ENCODE measurements at places on chromosomes 2 and 18.

DNA sequence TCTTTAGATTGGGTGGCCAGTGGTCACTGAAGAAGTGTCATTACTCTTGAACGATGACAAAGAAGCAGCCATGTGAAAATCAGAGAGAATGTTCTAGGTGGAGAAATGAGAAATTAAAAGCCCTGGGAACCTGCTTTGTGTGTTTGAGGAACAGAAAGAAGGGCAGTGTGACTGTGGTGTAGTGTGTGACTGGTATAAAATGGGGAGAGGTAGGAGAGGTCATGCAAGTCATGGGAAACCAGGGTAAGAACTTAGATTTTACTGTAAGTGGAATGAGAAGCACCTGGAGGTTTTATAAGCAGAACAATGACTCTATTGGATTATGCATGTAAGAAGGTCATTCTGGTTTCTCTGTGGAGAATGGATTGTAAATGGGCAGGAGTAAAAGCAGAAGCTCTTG lies 12.2 kb downstream of the ICOS start:
- no peak for DNase-seq

DNA sequence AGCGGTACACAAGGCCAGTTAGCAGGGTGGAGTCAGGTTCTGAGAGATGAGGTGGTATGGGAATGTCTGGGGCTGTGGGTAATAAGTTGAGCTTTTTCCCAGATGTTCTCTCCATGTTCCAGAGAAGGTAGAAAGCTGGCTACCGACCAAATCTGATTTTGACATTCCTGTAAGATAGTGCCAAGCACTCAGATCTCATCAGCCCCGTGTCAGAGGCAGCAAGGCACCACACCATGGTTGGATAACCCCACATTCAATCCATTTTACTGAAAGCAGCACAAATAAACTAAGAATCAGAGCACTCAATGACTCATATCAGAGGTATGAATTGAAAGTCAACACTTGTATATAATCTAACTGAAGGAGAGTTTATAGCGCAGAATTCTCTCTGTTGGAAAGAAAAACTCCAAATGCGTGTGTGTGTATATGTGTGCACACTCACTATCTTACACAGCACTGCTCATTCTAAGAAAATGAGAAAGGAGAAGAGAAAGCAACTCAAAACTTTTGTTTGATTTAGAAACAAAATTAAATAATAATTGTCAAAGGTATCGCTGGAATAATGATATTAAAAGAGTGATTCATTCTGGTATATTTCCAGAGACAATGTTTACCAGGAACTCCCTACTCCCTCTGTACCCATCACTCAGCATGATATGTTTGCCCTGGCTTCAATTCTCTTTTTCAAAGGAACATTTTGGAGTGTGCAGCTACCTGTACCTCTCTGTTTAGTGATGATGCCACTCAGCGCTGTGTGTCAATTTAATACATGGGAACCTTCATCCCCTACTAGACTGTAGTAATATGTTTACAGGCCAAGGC lies 375.1 kb upstream of the ID2 start:
- DNase-seq, result no peak

GRCh38 chr18:73079920-73080319 lies 212.1 kb upstream of the NETO1 start:
- no peak for DNase-seq

DNA sequence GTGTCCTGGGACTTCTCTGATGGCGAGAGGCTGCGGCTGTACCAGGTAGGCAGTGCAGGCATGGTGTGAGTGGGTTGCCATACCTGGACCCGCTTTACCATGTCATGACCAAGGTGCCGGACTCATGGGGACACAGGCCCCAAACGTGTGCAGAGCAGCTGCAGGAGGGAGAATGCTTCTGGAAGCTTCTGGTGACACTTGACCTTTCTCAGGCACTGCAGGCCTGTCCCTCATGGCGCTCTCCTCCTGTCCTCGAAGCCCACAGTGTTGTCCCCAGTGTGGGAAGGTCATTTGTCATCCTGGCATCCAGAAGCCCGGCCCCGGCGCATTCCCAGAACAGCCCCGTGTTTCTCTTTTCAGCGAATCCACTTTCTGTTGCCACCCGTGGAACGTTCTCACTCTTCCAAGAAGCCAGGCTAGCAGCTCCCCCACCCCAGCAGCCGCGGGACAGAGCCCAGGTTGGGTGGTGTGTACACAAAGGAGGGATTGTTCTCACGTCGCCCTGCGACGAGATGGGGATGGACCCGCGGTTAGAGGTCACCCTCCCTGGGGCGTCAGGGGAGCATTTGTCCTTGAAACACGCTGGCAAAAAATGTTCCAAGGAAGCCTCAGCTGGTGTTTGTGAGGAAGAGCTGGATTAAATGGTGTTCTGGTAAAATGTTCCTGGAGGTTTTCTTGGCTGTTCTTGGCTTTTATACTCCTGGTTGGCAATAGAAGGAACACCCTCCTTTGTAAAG lies 43.7 kb downstream of the SH3BP4 start:
- no peak for DNase-seq

DNA sequence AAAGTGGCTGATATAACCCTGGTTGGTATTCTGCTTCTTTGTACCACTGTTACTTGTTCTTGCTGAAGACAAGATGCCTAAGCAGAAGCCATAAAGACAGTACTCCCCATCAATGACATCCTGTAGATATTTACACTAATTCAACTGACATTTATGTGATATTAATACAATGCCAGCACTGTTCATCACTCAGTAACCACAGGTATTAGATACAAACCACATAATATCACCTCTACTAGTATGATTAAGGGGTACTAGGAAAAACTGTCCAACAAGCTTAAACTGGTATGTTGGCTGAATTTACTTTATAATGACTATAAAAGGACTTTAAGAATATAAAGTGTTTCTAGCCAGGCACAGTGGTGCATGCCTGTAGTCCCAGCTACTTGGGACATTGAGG lies 65.8 kb downstream of the RTN4 start:
- no peak for DNase-seq

DNA sequence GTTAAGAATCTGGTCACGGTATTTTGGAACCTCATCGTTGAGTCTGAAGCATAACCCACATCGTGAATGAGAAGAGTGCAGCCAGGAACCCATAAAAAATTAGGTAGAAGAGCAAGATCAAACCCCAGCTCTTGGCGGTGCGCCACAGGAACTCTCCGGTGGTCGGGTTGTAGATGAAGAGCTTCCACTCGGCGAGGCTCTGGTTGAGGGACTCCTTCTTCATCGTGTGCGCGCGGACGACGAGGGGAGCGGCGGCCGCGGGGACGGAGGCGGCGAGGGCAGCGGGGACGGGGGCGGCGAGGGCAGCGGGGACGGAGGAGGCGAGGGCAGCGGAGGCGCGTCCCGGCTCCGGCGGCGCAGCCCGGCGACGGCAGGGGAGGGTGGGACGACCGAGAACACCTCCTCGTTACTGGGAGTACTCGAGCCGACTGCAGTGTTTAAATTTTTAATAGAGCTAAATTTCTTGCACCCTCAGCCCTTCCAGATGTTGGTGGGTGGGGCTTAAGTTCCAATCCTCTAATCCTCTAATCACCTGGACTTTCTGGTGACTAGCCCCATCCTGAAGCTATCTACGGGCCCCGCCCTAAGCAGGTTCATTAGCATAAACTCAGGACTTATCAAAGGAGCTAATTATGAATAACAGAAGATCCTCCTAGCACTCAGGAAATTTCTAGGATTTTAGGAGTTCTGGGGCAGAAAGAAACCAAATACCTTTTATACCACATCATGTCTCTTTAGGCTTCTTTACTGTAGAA lies 20.4 kb upstream of the PAPOLG start:
- no peak for DNase-seq

DNA sequence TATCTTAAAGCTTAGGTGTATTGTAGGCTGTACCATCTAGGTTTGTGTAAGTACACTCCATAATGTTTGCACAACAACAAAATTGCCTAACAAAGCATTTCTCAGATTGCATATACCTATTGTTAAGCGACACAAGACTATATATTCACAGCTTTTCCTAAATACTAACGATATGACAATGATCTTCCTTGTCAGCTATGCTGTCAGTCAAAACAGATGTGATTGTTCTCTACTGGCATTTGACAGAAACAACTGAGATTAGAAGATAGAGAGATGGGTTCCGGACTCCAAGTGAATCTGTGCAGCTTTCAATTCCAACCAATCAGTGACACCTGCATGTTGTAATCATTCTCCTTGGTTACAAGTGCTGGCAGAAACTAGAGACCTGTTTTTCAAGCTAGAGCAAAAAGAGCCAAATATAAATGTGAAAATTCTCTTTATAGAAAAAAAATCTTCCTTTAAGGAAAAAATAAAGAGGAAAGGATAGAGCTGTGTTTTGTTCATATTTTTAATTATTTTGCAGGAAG lies 1232.3 kb upstream of the SLC39A10 start:
- no peak for DNase-seq

- no peak for DNase-seq
Measured at GRCh38 chr2:201197781-201198180, 14.8 kb downstream of the CASP10 start.

GRCh38 chr2:21382701-21383520 lies 259.1 kb downstream of the TDRD15 start:
- no peak for DNase-seq

Data from stimulated activated CD4-positive, alpha-beta T cell treated with anti-CD3 and anti-CD28 coated beads, Interleukin-1b, Interleukin-23, amount 100 ng/mL, for 48 hours (primary cell).